ENCODE measurements at places on chromosomes 5 and 9. TPM values are rescaled to one million over a fixed set of nuclear protein-coding genes. Genes with fewer than 3 reads are reported as not detected.

The IL13 gene
- not detected for total RNA-seq

The FOXD4L6 gene
- total RNA-seq, result not detected

The PCDHA2 gene
- 0.35 TPM for total RNA-seq

The HRCT1 gene
- 10.8 TPM for total RNA-seq

The ADAM19 gene
- 10.6 TPM for total RNA-seq

The LIX1 gene
- not detected for total RNA-seq

The ISL1 gene
- not detected for total RNA-seq

The CSF1R gene
- 48.7 TPM for total RNA-seq

The TAF1L gene
- total RNA-seq, result not detected

The GABRA1 gene
- not detected for total RNA-seq

The CNTFR gene
- total RNA-seq, result 2.9 TPM

The C5orf52 gene
- not detected for total RNA-seq

The TRIM7 gene
- 4.9 TPM for total RNA-seq

- peaks cover 48% of the 10 kb centered on the region for H3K4me1 ChIP-seq
- H3K27ac ChIP-seq, result no peak overlapping the region
- H3K27me3 ChIP-seq, result no peaks in the 10 kb centered on the region
- peaks cover 76% of the 10 kb centered on the region for H3K36me3 ChIP-seq
Measured at GRCh38 chr5:132483661-132484390, 6.7 kb downstream of the IRF1 start.

GRCh38 chr5:158017469-158017868, 158.5 kb upstream of the CLINT1 start:
- no peak overlapping the region for H3K27ac ChIP-seq
- no peaks in the 10 kb centered on the region for H3K36me3 ChIP-seq
- no peaks in the 10 kb centered on the region for H3K27me3 ChIP-seq
- H3K4me1 ChIP-seq, result no peaks in the 10 kb centered on the region

GRCh38 chr5:124341066-124341858, 405.2 kb downstream of the ZNF608 start:
- H3K36me3 ChIP-seq, result no peaks in the 10 kb centered on the region
- no peak overlapping the region for H3K4me3 ChIP-seq

DNA sequence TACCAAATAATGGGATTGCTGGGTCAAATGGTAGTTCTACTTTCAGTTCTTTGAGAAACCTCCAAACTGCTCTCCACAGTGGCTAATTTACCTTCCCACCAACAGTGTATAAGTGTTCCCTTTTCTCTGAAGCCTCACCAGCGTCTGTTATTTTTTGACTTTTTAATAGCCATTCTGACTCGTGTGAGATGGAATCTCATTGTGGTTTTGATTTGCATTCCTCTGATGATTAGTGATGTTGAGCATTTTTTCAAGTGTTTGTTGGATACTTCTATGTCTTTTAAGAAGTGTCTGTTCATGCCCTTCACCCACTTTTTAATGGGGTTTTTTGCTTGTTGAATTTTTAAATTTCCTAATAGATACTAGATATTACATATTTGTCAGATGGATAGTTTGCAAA, 28.4 kb upstream of the SUSD1 start:
- DNase-seq, result no peak
- no peaks in the 10 kb centered on the region for H3K4me1 ChIP-seq
- H3K27ac ChIP-seq, result no peak overlapping the region
- no peaks in the 10 kb centered on the region for H3K27me3 ChIP-seq

DNA sequence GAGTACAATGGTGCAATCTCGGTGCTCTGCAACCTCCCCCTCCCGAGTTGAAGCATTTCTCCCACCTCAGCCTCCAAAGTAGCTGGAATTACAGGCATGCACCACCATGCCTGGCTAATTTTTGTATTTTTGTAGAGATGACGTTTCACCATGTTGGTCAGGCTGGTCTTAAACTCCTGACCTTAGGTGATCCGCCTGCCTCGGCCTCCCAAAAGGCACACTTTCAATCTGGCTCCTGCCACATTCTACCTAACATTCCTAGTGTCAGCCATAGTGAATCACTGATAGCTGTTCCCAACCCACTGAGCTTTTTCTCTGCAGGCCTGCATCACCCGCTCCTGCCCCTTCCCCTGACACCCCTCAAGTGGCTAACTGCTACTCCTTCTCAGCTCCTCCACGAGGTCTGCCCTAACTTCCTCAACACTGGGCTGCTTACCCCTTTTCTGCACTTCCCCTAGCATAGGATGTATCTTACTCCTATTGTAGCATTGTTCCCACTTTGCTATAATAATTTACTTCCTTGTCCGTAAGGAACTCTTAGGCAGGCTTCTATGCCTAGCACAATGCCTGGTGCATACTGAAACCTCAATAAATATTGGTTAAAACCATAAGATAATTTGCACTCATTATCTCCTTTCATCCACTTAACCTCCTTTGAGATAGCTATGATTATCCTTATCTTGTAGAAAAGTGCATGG, 42.0 kb upstream of the LIFR start:
- H3K4me3 ChIP-seq, result no peak overlapping the region
- peaks cover 11% of the 10 kb centered on the region for H3K4me1 ChIP-seq
- no peak overlapping the region for H3K27ac ChIP-seq

GRCh38 chr9:136750526-136750925, 2.2 kb upstream of the LCN6 start:
- no peaks in the 10 kb centered on the region for H3K36me3 ChIP-seq
- DNase-seq, result no peak
- H3K4me3 ChIP-seq, result no peak overlapping the region
- H3K27ac ChIP-seq, result no peak overlapping the region
- no peaks in the 10 kb centered on the region for H3K27me3 ChIP-seq
- H3K4me1 ChIP-seq, result peaks cover 11% of the 10 kb centered on the region

- H3K27ac ChIP-seq, result no peak overlapping the region
- DNase-seq, result no peak
- no peaks in the 10 kb centered on the region for H3K4me1 ChIP-seq
- H3K27me3 ChIP-seq, result no peaks in the 10 kb centered on the region
Measured at GRCh38 chr9:73683862-73684591, 532.4 kb downstream of the ANXA1 start.

GRCh38 chr5:67338421-67338820, 141.8 kb upstream of the CD180 start:
- H3K27me3 ChIP-seq, result no peaks in the 10 kb centered on the region
- no peak overlapping the region for H3K27ac ChIP-seq
- H3K4me1 ChIP-seq, result no peaks in the 10 kb centered on the region
- H3K36me3 ChIP-seq, result no peaks in the 10 kb centered on the region

GRCh38 chr5:81751009-81751835, at the start of gene SSBP2:
TSS of gene SSBP2 (minus strand) at chr5:81751097. CDS start at chr5:81751042, 55 bp downstream.
- peak within 1 kb of the TSS; percentile 73 for H3K4me3 ChIP-seq
- H3K27ac ChIP-seq, result peak within 1 kb of the TSS; percentile 99
- DNase-seq, result peak; percentile 99
- no peaks in the 10 kb centered on the region for H3K36me3 ChIP-seq
- H3K27me3 ChIP-seq, result no peaks in the 10 kb centered on the region
- H3K4me1 ChIP-seq, result peaks cover 26% of the 10 kb centered on the region

DNA sequence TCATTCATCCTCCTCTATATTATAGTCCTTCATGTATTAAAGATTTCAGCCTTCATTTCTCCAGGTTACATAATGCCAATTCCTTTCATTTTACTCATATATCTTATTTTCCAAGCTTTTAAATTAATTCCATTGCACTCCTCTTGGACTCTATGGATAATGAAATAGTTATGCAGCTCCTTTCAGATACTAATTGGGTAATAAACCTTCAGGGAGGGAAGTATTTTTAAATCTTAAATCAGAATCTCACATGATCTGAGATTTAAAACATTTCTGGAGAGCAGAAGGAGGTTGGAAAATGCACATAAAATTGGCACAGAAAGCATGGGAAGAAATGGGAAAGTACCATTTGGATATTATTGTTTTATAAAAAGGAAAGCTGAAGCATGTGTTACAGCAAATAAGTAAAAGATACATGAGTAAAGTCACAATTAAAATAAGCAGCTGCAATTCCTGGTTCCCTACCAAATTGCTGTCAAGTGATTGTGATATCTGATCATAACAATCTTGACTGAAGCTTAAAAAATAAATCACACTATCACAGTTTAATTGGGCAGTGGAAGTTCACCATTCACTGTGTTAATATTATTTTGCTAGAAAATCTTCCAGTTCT, 257.9 kb upstream of the NREP start:
- H3K4me3 ChIP-seq, result no peak overlapping the region
- H3K36me3 ChIP-seq, result no peaks in the 10 kb centered on the region
- H3K4me1 ChIP-seq, result no peaks in the 10 kb centered on the region
- H3K27me3 ChIP-seq, result no peaks in the 10 kb centered on the region
- no peak for DNase-seq

DNA sequence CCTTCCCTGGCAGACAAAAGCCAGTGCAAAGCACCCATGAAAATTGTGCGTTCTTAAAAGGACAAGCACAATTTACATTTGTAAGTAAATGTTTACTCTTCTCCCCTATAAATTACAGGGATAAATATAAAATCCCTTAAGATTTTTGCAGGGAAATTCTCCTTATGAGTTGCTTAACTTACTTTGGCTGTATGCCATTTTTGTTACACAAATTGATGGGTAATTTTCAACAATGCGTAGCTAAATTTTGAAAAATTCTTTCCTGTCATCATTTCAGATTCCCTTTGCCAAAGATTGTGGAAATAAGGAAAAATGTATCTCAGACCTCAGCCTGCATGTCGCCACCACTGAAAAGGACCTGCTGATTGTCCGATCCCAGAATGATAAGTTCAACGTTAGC, 64.2 kb upstream of the ITGA2 start:
- H3K27ac ChIP-seq, result no peak overlapping the region
- H3K36me3 ChIP-seq, result peaks cover 20% of the 10 kb centered on the region
- H3K4me1 ChIP-seq, result no peaks in the 10 kb centered on the region
- no peak for DNase-seq
- no peaks in the 10 kb centered on the region for H3K27me3 ChIP-seq
- H3K4me3 ChIP-seq, result no peak overlapping the region

- H3K27me3 ChIP-seq, result no peaks in the 10 kb centered on the region
- peaks cover 4% of the 10 kb centered on the region for H3K4me1 ChIP-seq
- H3K27ac ChIP-seq, result no peak overlapping the region
- no peak overlapping the region for H3K4me3 ChIP-seq
- DNase-seq, result no peak
Measured at GRCh38 chr9:551986-552929, 289.2 kb upstream of the DMRT1 start.

DNA sequence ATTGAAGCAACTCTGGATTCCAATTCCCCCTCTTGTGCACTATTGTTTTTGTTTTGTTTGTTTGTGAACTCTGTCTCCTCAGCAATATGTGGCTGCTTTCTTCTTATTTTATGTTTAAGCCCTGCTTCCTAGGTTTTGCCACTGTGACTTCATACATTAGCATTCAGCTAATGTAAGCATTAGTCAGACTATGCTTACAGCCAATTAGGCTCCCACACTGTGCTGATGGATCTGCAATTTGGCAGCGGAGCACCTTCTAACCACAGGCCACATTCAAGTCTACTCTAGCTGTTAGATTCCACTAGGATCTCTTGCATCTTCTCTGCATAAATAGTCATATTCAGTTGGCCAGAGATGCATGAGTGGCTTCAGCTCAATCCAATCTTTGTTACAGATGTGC, 9.6 kb upstream of the BICD2 start:
- H3K36me3 ChIP-seq, result no peaks in the 10 kb centered on the region
- H3K27ac ChIP-seq, result no peak overlapping the region

- H3K4me3 ChIP-seq, result no peak overlapping the region
- H3K27me3 ChIP-seq, result no peaks in the 10 kb centered on the region
- no peak for DNase-seq
- no peaks in the 10 kb centered on the region for H3K4me1 ChIP-seq
- no peak overlapping the region for H3K27ac ChIP-seq
- no peaks in the 10 kb centered on the region for H3K36me3 ChIP-seq
Measured at GRCh38 chr5:162067162-162067561, 411 bp upstream of the GABRG2 start.

DNA sequence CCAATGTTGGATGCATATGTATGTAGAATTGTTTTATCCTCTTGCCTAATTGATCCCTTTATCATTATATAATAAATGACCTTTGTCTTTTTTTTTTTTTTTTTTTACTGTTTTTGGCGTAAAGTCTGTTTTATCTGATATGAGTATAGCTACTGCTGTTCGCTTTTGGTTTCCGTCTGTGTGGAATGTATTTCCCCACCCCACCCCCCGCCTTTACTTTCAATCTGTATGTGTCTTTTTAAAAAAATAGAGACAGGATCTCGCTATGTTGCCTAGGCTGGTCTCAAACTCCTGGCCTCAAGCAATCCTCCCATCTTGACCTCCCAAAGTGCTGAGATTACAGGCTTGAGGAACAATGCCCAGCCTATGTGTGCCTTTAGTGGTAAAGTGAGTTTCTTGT, 11.3 kb downstream of the AHRR start:
- H3K27ac ChIP-seq, result no peak overlapping the region
- no peaks in the 10 kb centered on the region for H3K4me1 ChIP-seq
- DNase-seq, result no peak
- H3K36me3 ChIP-seq, result no peaks in the 10 kb centered on the region

GRCh38 chr9:752681-753200, 88.8 kb upstream of the DMRT1 start:
- H3K4me3 ChIP-seq, result no peak overlapping the region
- no peaks in the 10 kb centered on the region for H3K27me3 ChIP-seq
- H3K36me3 ChIP-seq, result no peaks in the 10 kb centered on the region
- peaks cover 40% of the 10 kb centered on the region for H3K4me1 ChIP-seq
- no peak overlapping the region for H3K27ac ChIP-seq

- no peak overlapping the region for H3K27ac ChIP-seq
- no peak overlapping the region for H3K4me3 ChIP-seq
- DNase-seq, result no peak
Measured at GRCh38 chr5:110354311-110354710, 372.2 kb downstream of the TMEM232 start.

GRCh38 chr5:54541823-54542783, 24.5 kb downstream of the SNX18 start:
- no peak overlapping the region for H3K27ac ChIP-seq
- H3K36me3 ChIP-seq, result peaks cover 4% of the 10 kb centered on the region
- H3K4me3 ChIP-seq, result no peak overlapping the region
- DNase-seq, result no peak
- no peaks in the 10 kb centered on the region for H3K27me3 ChIP-seq

GRCh38 chr5:181232593-181232992, 9.5 kb downstream of the TRIM41 start:
- no peaks in the 10 kb centered on the region for H3K27me3 ChIP-seq
- peaks cover 71% of the 10 kb centered on the region for H3K36me3 ChIP-seq
- no peak for DNase-seq
- no peak overlapping the region for H3K27ac ChIP-seq
- H3K4me1 ChIP-seq, result no peaks in the 10 kb centered on the region

GRCh38 chr5:172730981-172731679, 39.9 kb downstream of the DUSP1 start:
- peak; percentile 83 for DNase-seq
- H3K27ac ChIP-seq, result no peak overlapping the region
- no peak overlapping the region for H3K4me3 ChIP-seq
- H3K4me1 ChIP-seq, result peaks cover 20% of the 10 kb centered on the region

- no peaks in the 10 kb centered on the region for H3K27me3 ChIP-seq
- no peak for DNase-seq
- H3K36me3 ChIP-seq, result no peaks in the 10 kb centered on the region
- no peak overlapping the region for H3K27ac ChIP-seq
- H3K4me1 ChIP-seq, result no peaks in the 10 kb centered on the region
Measured at GRCh38 chr5:98827161-98827560, 53.7 kb downstream of the RGMB start.

- no peak overlapping the region for H3K4me3 ChIP-seq
- no peaks in the 10 kb centered on the region for H3K27me3 ChIP-seq
- no peaks in the 10 kb centered on the region for H3K36me3 ChIP-seq
- no peak overlapping the region for H3K27ac ChIP-seq
- no peaks in the 10 kb centered on the region for H3K4me1 ChIP-seq
Measured at GRCh38 chr5:56447232-56447631, 214.1 kb upstream of the ANKRD55 start.

- no peaks in the 10 kb centered on the region for H3K36me3 ChIP-seq
- H3K27ac ChIP-seq, result peak within 1 kb of the TSS; percentile 99
- H3K27me3 ChIP-seq, result no peaks in the 10 kb centered on the region
- no peak for DNase-seq
- H3K4me3 ChIP-seq, result peak within 1 kb of the TSS; percentile 100
Measured at GRCh38 chr5:179698935-179699615, at the start of gene CANX. TSS of gene CANX (plus strand) at chr5:179698967. CDS start at chr5:179705682, 6,715 bp downstream.

All from upper lobe of right lung (tissue), 1 donor.